ENCODE measurements at places on chromosomes 3 and 15. TPM values are rescaled to one million over a fixed set of nuclear protein-coding genes. Genes with fewer than 3 reads are reported as not detected.

NUSAP1 gene
- polyA plus RNA-seq, result 16.6 TPM

ATXN7 gene
- 2.6 TPM for polyA plus RNA-seq

DRD3 gene
- polyA plus RNA-seq, result not detected

EPHB3 gene
- polyA plus RNA-seq, result 27.7 TPM

GOLGA8J gene
- polyA plus RNA-seq, result not detected

EOMES gene
- polyA plus RNA-seq, result 0.06 TPM

GOLGA8G gene
- polyA plus RNA-seq, result not detected

NAALADL2 gene
- 0.26 TPM for polyA plus RNA-seq

UBA7 gene
- polyA plus RNA-seq, result 24.1 TPM

CCNB2 gene
- 5.9 TPM for polyA plus RNA-seq

KIF9 gene
- polyA plus RNA-seq, result 6.6 TPM

SLC28A2 gene
- polyA plus RNA-seq, result not detected

NPAP1 gene
- polyA plus RNA-seq, result under 0.01 TPM

TMEM40 gene
- polyA plus RNA-seq, result 277 TPM

USP13 gene
- 1.1 TPM for polyA plus RNA-seq

GHSR gene
- not detected for polyA plus RNA-seq

PCOLCE2 gene
- 1.9 TPM for polyA plus RNA-seq

ZMAT3 gene
- 1.1 TPM for polyA plus RNA-seq

ROPN1 gene
- polyA plus RNA-seq, result not detected
